Hepatocyte (in vitro differentiated cells): ENCODE measurements at places on chromosomes 3 and 15. TPM values are rescaled to one million over a fixed set of nuclear protein-coding genes. Genes with fewer than 3 reads are reported as not detected.
A peak's percentile ranks its signal among the peaks of the same experiment; 100 is the strongest.

- peak overlapping the region; percentile 17 for H3K27ac ChIP-seq
- peak; percentile 56 for DNase-seq
- no peak overlapping the region for H3K4me3 ChIP-seq
- H3K27me3 ChIP-seq: no peaks in the 10 kb centered on the region
Measured at GRCh38 chr3:86973440-86973839, 17.5 kb downstream of the VGLL3 start.

DNA sequence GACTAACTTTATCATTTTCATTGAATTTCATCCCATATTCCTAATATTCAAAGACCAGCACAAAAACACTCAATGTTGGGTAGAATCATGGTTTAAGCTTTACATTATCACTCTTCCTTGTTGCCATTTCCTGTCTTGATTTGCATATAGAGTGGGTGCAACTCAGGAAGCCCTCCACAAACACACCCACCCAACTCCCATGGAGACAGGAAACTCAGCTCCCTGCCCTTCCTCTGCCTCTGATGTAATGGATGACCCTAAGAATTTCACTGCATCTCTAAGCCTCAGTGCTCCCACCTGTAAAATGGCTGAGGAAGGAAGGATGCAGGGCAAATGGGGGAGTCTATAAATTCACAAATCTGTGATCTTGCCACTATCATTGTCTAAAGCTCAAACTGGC lies 98.1 kb upstream of the BFSP2 start:
- peaks cover 5% of the 10 kb centered on the region for H3K4me1 ChIP-seq
- no peak overlapping the region for H3K4me3 ChIP-seq
- H3K36me3 ChIP-seq: no peaks in the 10 kb centered on the region
- DNase-seq: no peak
- no peak overlapping the region for H3K27ac ChIP-seq

DNA sequence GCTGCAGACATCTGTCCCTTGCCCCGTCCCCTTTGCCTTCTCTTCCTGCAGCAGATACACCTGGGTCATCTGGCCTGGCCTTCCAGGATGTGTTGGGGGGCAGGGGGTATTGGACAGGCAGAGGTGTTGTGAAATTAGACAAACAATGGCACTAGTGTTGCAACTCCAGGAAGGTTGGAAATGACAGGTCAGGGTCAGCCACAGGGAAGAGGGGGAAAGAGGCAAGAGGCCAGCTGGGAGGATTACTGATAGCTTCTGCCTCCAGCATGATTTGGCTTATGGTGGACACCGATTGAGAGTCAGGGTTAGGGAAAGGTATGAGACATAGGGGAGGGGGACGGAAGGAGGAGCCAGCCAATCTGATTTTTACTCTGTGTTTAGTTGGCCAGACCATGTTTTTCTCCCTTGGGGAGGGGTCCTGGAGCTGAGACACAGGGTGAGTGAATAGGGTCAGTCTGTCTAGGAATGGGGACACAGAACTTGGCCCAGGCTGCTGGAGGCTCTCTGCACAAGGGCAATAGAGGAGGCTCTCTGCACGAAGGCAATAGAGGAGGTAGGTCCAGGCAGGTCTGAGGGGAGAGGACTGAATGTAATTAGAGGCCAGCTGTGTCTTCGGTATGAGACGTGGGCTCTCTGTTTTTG lies 3.4 kb upstream of the ATP2B2 start:
- peaks cover 24% of the 10 kb centered on the region for H3K27me3 ChIP-seq
- H3K4me3 ChIP-seq: no peak overlapping the region
- H3K4me1 ChIP-seq: no peaks in the 10 kb centered on the region
- no peak overlapping the region for H3K27ac ChIP-seq

GRCh38 chr3:126110431-126111125 lies 26.7 kb upstream of the SLC41A3 start:
- DNase-seq: peak; percentile 1
- H3K27me3 ChIP-seq: no peaks in the 10 kb centered on the region
- H3K36me3 ChIP-seq: no peaks in the 10 kb centered on the region
- H3K4me1 ChIP-seq: no peaks in the 10 kb centered on the region
- H3K4me3 ChIP-seq: no peak overlapping the region

The DAZL gene
- 0.33 TPM in 1 of 2 replicates, not detected in the other for total RNA-seq

The FANCD2OS gene
- not detected in 2 replicates for total RNA-seq

- no peak overlapping the region for H3K4me3 ChIP-seq
- no peaks in the 10 kb centered on the region for H3K36me3 ChIP-seq
- no peak for DNase-seq
- no peaks in the 10 kb centered on the region for H3K4me1 ChIP-seq
- no peak overlapping the region for H3K27ac ChIP-seq
Measured at GRCh38 chr15:80415358-80415670, 11.1 kb downstream of the ARNT2 start.

DNA sequence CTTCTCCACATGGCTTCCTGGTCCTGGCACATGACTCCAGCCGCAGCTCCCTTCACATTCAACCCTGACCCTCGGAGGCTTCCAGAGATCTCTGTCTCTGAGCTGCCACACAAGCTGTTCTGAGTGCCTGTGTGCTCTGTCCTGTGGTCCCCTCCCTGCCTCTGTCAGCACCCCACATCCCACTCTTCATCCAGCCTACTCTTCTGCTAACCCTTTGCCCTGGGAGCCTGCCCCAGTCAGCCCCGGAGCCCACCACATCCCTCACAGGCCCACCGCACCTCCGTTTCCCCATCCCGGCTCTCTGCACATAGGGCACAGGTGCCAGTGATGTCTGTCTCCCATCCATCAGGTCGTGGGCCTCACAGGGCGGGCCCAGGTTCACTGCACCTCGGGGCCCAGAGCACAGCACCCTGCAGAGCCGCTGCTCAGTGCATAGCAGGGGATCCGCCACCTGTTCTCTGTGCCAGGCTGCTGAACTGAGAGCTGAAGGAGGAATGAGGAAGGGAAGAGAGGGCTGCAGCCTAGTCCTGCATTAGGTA lies 133.6 kb downstream of the UACA start:
- DNase-seq: no peak
- no peaks in the 10 kb centered on the region for H3K27me3 ChIP-seq
- peaks cover 16% of the 10 kb centered on the region for H3K4me1 ChIP-seq
- no peaks in the 10 kb centered on the region for H3K36me3 ChIP-seq
- H3K27ac ChIP-seq: no peak overlapping the region
- no peak overlapping the region for H3K4me3 ChIP-seq
